ENCODE measurements at places on chromosomes 7 and 10.

GRCh38 chr7:476736-477360, 42.8 kb downstream of the PDGFA start:
- DNase-seq = no peak

GRCh38 chr10:77494327-77494726, 143.3 kb downstream of the KCNMA1 start:
- peak; percentile 86 for DNase-seq

DNA sequence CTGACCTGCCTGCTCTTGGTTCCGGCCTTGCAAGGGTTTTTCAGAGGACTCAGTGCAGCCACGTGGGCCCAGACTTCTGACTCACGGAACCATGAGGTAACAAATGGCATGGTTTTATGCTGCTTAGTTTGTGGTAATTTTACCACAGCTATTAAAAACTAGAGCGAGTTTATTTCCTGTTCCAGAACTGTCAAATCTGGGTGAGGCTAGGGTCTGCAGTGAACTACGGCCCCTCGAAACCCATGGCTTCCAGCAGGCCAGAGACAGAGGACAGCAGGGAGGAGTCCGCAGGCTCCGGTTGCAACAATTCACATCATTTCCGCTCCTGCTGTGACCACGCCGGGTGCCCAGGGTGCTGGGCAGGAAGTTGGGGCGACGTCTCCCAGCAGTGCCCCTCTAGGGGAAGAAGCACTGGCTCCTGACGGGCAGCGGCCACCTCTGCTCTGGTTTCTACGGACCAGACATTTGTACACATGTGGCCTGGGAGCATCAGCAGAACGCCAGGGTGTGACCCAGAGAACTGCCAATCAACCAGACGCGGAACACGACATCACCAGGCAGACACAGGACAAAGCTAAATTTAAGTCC, 74.8 kb downstream of the ADARB2 start:
- no peak for DNase-seq

DNA sequence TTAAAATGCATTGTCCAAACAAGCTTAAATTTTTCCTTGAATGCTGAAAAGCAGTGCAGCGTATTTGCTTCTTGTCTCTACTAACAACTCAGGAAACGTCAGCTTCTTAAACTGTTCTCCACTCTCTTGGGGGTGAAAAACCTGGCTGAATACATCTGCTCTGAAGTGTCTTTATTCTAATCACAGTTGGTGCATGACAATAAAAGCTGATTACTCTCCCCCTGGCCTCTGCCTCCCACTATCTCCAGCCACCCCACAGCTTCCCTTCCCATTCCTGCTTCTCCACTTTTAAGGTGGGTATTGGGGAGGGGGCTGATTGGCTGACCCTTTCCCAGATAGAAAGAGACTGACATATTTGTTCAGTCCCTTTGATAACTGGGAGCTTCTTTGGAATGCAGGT, 456.0 kb downstream of the SORCS1 start:
- DNase-seq = no peak

All from PC-3 (cell line).